Panc1 (cell line): ENCODE measurements at places on chromosomes 3 and 15. TPM values are rescaled to one million over a fixed set of nuclear protein-coding genes. Genes with fewer than 3 reads are reported as not detected.

DNA sequence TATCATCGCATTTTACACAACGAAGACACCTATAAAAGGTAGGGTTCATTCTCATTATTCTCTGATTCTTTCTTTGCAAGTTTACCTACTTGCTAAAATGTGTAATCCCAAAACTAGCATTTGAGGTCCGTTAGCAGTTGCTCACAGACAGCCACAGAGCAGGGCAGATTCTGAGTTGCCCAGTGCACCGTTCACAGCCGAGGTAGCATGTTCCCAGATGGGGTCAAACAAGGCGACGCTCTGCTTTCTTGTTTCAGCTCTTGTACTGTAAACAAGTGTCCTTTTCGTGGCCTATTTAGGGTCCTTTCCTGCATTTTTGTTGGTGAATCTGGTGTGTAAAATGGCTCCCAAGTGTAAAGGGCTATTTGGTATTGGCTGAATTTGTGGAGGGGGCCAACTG, 3.1 kb downstream of the PPP1R2 start:
- no peaks in the 10 kb centered on the region for H3K27me3 ChIP-seq
- H3K4me1 ChIP-seq: peaks cover 28% of the 10 kb centered on the region
- H3K4me3 ChIP-seq: no peak overlapping the region

DNA sequence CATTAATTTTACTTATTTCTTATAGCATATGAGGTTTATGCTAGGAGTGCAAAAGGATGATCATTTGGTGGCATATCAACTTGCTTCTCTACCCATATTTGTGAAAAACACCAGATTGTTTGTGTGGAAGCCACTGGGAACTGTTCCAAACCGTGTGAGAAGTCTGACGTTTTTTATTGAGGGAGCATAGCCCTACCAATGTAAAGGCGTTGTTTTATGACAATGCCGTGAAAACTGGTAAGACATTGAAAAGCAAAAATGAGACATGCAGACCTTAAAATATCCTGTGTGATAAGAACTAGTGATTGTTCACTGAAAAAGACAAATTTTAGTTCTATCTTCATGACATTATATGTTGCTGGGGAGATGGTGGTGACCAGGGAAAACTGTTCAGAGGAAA, 87.8 kb downstream of the CHL1 start:
- H3K4me3 ChIP-seq: no peak overlapping the region
- DNase-seq: no peak
- no peak overlapping the region for H3K27ac ChIP-seq
- H3K36me3 ChIP-seq: no peaks in the 10 kb centered on the region
- H3K27me3 ChIP-seq: no peaks in the 10 kb centered on the region
- no peaks in the 10 kb centered on the region for H3K4me1 ChIP-seq

The CAPN3 gene
- 0.31 TPM for total RNA-seq

DNA sequence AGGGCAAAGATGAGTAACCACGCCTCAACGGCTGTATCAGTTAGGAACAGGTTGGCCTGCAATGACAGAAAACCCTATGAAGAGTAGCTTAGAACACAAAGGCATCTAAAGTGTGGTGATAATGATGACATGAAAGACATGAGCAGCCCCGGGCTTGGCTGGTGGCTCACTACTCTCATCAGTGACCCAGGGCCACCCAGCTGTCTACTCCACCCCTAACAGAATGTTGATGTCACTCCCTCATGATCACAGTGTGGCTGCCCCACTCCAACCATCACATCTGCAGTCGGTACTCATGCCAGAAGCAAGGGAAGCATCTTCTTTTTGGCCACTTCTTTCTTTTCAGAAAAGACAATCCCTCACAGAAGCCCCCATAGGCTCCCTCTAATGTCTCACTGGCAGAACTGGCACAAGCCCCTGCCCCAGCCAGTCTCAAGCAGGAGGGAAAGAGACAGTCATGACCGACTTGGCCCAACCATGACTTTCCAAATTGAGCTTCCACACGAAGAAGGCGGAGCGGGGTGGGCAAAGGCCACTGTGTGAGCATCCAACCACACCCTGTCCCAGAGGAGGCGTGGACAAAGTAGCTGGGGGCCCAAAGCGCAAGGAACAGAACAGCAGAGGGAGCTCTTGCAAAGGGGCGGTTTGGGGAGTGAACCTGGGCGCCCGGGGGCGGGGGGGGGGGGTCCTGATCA, 72.0 kb upstream of the IQSEC1 start:
- no peak overlapping the region for H3K4me3 ChIP-seq
- no peak overlapping the region for H3K27ac ChIP-seq
- H3K27me3 ChIP-seq: no peaks in the 10 kb centered on the region
- H3K36me3 ChIP-seq: no peaks in the 10 kb centered on the region
- DNase-seq: no peak

GRCh38 chr15:26877831-26878230, 11.0 kb downstream of the GABRA5 start:
- no peaks in the 10 kb centered on the region for H3K27me3 ChIP-seq
- no peak for DNase-seq
- no peak overlapping the region for H3K27ac ChIP-seq
- no peaks in the 10 kb centered on the region for H3K4me1 ChIP-seq
- H3K36me3 ChIP-seq: no peaks in the 10 kb centered on the region
- no peak overlapping the region for H3K4me3 ChIP-seq

The ACSBG1 gene
- total RNA-seq: 0.31 TPM

DNA sequence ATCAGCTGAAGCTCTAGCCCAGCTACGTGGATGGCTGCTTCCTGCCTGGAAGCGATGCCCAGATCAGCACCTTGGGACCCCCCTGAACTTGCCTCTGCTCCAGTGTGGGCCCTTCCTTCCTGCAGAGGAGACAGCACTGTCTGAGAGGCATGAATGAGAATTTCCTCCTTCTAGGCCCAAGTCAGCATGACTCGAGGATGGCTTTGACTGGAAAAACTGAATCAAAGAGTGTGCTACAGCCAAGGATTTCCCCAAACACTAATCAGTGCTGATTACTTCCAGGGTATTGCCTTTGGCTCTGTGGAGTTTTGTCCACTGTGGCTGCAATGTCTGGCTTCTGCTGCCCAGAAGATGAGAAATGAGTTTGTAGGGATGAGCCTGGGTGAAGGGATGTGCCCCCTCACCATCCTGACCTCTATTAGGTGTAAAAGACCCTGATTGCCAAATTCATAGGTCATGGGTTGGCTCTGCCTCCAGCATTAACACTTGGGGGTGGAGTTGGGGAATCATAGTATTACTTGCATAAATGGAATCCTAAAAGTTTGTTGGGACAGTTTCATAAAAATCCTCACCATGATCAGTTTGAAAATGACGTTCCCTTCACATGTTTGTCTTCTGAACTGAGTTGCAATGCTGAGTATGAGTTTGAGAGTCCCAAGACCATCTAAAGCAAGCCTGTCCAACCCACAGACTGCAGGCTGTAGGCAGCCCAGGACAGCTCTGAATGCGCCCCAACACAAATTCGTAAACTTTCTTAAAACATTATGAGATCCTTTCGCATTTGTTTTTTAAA, 36.7 kb downstream of the FLNB start:
- no peaks in the 10 kb centered on the region for H3K36me3 ChIP-seq
- H3K27me3 ChIP-seq: no peaks in the 10 kb centered on the region
- H3K27ac ChIP-seq: peak overlapping the region; percentile 96
- no peak overlapping the region for H3K4me3 ChIP-seq

GRCh38 chr15:70142322-70143191, 44.8 kb upstream of the TLE3 start:
- no peaks in the 10 kb centered on the region for H3K27me3 ChIP-seq
- no peak overlapping the region for H3K27ac ChIP-seq
- H3K4me3 ChIP-seq: no peak overlapping the region
- H3K4me1 ChIP-seq: peaks cover 7% of the 10 kb centered on the region

The CNTN3 gene
- not detected for total RNA-seq

- no peak overlapping the region for H3K4me3 ChIP-seq
- no peak overlapping the region for H3K27ac ChIP-seq
- H3K36me3 ChIP-seq: no peaks in the 10 kb centered on the region
- no peaks in the 10 kb centered on the region for H3K4me1 ChIP-seq
- no peak for DNase-seq
- no peaks in the 10 kb centered on the region for H3K27me3 ChIP-seq
Measured at GRCh38 chr3:36827133-36827532, 62.8 kb upstream of the DCLK3 start.

GRCh38 chr3:29065211-29065785, 215.6 kb upstream of the RBMS3 start:
- DNase-seq: no peak
- H3K4me3 ChIP-seq: no peak overlapping the region
- H3K27me3 ChIP-seq: no peaks in the 10 kb centered on the region
- no peaks in the 10 kb centered on the region for H3K36me3 ChIP-seq
- H3K4me1 ChIP-seq: no peaks in the 10 kb centered on the region

The P3H2 gene
- 82.2 TPM for total RNA-seq
